ENCODE measurements at places on chromosomes 13 and 19. TPM values are rescaled to one million over a fixed set of nuclear protein-coding genes. Genes with fewer than 3 reads are reported as not detected.

The SMIM44 gene
- not detected for total RNA-seq

The SARS2 gene
- total RNA-seq, result 16.2 TPM

DNA sequence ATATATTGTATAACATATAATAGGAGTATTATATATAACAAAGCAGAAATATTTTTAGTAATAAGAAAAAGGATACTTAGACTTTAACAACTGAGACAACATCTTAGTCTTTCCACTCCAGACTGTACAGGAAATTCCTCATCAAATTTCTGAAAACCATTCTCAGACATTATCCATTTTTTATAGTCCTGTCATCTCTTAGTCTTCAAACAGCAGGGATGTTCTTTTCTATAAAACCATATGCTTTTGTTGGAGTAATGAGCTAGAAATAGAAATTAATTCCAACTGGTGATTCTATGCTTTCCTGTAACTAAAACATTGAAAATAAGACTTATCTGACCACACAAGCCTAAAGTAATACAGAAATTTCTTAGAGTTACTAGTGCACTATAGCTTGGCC is 82.2 kb upstream of the CSNK1A1L start:
- H3K27me3 ChIP-seq, result no peaks in the 10 kb centered on the region
- no peak overlapping the region for H3K4me3 ChIP-seq
- no peaks in the 10 kb centered on the region for H3K4me1 ChIP-seq
- no peak overlapping the region for H3K27ac ChIP-seq
- H3K36me3 ChIP-seq, result no peaks in the 10 kb centered on the region

- no peak overlapping the region for H3K4me3 ChIP-seq
- no peak overlapping the region for H3K27ac ChIP-seq
- no peaks in the 10 kb centered on the region for H3K27me3 ChIP-seq
These were observed 73.7 kb upstream of the SLAIN1 start for GRCh38 chr13:77623806-77624205.

GRCh38 chr19:30263830-30264381 is 108.3 kb upstream of the ZNF536 start:
- no peak overlapping the region for H3K4me3 ChIP-seq
- DNase-seq, result no peak

DNA sequence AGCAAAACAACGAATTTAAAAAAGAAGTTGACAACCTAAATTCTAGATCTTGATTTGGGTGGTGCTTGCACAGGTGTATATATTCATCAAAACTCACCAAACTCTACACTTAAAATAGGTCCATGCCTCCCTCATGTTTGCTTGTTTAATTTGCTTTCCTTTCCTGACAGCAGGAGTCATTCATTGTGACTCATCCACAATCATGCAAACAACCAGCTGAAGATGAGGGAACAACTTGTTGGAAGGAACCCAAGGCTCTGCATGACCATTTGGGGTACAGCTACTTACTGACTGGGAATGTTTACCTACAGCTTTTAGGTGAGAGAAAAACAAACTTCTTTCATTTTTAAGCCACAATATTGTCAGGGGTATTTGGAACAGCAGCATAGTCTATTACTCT is 96.6 kb downstream of the RXFP2 start:
- no peaks in the 10 kb centered on the region for H3K36me3 ChIP-seq
- no peak overlapping the region for H3K4me3 ChIP-seq
- H3K27me3 ChIP-seq, result no peaks in the 10 kb centered on the region

GRCh38 chr19:35309481-35310279 is 17.7 kb downstream of the MAG start:
- peak overlapping the region; percentile 23 for H3K27ac ChIP-seq
- H3K27me3 ChIP-seq, result peaks cover 7% of the 10 kb centered on the region
- H3K36me3 ChIP-seq, result no peaks in the 10 kb centered on the region
- no peak for DNase-seq
- H3K4me1 ChIP-seq, result no peaks in the 10 kb centered on the region
- H3K4me3 ChIP-seq, result no peak overlapping the region

- H3K36me3 ChIP-seq, result no peaks in the 10 kb centered on the region
- H3K27ac ChIP-seq, result no peak overlapping the region
- H3K4me1 ChIP-seq, result peaks cover 3% of the 10 kb centered on the region
- no peak for DNase-seq
- peaks cover 15% of the 10 kb centered on the region for H3K27me3 ChIP-seq
These were observed 65.7 kb downstream of the SPACA7 start for GRCh38 chr13:112441779-112442310.

DNA sequence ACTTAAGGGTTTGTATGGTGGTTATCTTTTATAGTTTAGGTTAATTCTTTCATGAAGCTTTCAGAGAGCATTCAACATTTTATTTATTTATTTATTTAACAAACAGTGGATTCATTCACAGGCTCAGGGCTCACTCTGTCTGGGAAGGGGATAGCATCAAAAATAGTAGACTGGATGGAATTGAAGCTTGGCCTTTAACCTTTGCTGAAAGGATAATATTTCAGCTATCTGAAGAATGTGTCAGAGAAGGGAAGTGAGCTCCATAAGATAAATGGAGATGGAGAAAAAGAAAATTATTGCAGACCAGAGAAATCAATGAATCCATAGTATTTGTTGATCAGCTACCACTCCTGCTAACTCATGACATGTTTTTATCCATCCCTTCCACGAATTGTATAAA is 305.6 kb downstream of the COG6 start:
- H3K36me3 ChIP-seq, result no peaks in the 10 kb centered on the region
- no peak overlapping the region for H3K27ac ChIP-seq
- DNase-seq, result no peak
- H3K4me1 ChIP-seq, result no peaks in the 10 kb centered on the region

GRCh38 chr19:49188626-49189200 is 31.1 kb downstream of the TRPM4 start:
- no peaks in the 10 kb centered on the region for H3K27me3 ChIP-seq
- no peak overlapping the region for H3K27ac ChIP-seq
- no peaks in the 10 kb centered on the region for H3K4me1 ChIP-seq
- H3K4me3 ChIP-seq, result no peak overlapping the region
- no peak for DNase-seq
- H3K36me3 ChIP-seq, result peaks cover 36% of the 10 kb centered on the region

DNA sequence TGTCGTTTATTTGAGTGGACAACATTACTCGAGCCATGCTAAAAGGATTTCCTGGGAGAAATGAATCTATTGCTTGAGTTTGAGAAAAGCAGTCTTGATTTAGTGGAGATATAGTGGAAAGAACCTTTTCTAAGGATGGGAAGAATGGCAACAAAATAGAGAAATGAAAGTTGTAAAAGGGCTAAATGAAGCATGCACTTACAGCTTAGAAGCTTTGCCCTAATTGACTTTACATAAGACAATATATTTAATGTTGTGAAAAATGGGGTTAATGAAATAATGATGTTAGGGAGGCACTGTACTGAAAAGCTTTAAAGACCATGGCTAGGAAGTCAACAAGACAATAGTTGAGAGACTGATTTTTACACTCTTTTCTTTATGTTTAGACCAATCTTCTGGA is 35.4 kb downstream of the SLC10A2 start:
- no peaks in the 10 kb centered on the region for H3K4me1 ChIP-seq
- H3K36me3 ChIP-seq, result no peaks in the 10 kb centered on the region
- H3K4me3 ChIP-seq, result no peak overlapping the region
- no peak overlapping the region for H3K27ac ChIP-seq
- H3K27me3 ChIP-seq, result no peaks in the 10 kb centered on the region

GRCh38 chr13:111632906-111633305 is 312.5 kb downstream of the TEX29 start:
- H3K27ac ChIP-seq, result no peak overlapping the region
- DNase-seq, result no peak
- H3K36me3 ChIP-seq, result no peaks in the 10 kb centered on the region
- no peaks in the 10 kb centered on the region for H3K27me3 ChIP-seq
- no peak overlapping the region for H3K4me3 ChIP-seq
- H3K4me1 ChIP-seq, result no peaks in the 10 kb centered on the region

The SHISA7 gene
- total RNA-seq, result 0.36 TPM

GRCh38 chr19:30073152-30074000 is 131.3 kb downstream of the URI1 start:
- no peaks in the 10 kb centered on the region for H3K27me3 ChIP-seq
- H3K27ac ChIP-seq, result no peak overlapping the region
- DNase-seq, result peak; percentile 55
- no peaks in the 10 kb centered on the region for H3K4me1 ChIP-seq
- no peak overlapping the region for H3K4me3 ChIP-seq

- peaks cover 7% of the 10 kb centered on the region for H3K4me1 ChIP-seq
- H3K4me3 ChIP-seq, result peak overlapping the region; percentile 27
- H3K36me3 ChIP-seq, result no peaks in the 10 kb centered on the region
- peak overlapping the region; percentile 22 for H3K27ac ChIP-seq
- DNase-seq, result no peak
These were observed 420.8 kb upstream of the GPC6 start for GRCh38 chr13:92805766-92806165.

The PSG11 gene
- not detected for total RNA-seq

GRCh38 chr13:59094181-59094580 is 1069.5 kb downstream of the DIAPH3 start:
- H3K4me1 ChIP-seq, result no peaks in the 10 kb centered on the region
- H3K27ac ChIP-seq, result no peak overlapping the region
- no peak overlapping the region for H3K4me3 ChIP-seq
- no peaks in the 10 kb centered on the region for H3K36me3 ChIP-seq

DNA sequence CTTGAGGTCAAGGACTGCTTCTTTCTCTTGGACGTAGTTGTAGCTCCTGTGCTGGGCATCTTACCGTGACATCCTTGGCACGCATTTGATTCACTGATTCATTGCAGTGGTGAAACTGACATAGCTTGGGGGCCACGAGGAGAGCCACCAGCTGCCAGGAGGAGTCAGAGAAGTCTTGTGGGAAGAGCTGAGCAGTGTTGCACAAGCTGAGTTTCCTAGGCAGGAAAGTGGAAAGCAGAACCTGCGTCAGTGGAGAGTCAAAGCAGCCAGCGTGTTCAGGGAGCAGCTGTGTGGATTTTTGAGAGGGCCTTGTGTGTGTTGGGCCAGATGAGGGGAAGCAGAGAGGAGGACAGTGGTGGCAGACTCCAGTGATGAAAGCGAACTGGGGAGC is 5.3 kb upstream of the GPR183 start:
- no peak overlapping the region for H3K4me3 ChIP-seq
- DNase-seq, result peak; percentile 93
- H3K27ac ChIP-seq, result peak overlapping the region; percentile 37
- H3K36me3 ChIP-seq, result no peaks in the 10 kb centered on the region
- H3K27me3 ChIP-seq, result no peaks in the 10 kb centered on the region

DNA sequence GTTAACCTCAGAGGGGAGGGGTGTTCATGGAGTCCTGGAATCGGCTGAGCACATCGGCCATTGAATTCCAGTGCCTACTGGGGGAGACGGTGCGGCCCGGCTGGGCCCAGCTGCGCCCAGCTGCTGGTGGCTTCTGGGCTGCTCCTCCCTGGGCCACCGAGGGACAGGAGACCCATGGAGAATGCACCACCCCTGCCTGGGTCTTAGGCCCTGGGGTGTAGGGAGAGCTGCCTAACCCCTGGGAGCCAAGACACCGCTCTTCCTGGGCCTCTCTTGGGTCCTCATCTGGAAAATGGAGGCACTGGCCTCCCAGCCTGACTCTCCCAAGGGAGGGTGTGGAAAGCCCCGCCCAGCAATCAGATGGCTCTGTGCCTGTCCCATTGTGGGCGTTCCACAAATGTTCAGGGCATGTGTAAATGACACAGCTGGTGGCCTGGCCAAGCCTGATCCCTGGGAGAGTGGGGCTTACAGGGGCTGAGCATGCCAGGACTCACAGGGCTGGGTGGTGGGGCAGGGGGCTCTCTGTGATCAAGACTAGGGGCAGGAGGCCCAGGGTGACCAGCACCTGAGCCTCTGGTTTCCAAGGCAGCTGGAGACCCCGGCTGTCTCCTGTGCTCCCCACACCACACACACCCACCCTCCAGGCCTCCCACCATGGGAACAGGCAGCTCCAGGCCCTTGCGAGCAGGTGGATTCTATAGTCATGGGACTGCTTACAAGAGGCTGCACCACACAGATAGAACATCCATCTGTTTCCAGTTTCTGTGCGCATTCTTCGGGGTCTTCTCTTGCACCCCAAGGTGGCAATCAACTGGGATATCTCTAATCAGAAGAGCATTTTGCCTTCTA is 150.9 kb downstream of the URI1 start:
- H3K4me1 ChIP-seq, result no peaks in the 10 kb centered on the region
- no peak for DNase-seq
- H3K4me3 ChIP-seq, result no peak overlapping the region
- no peaks in the 10 kb centered on the region for H3K36me3 ChIP-seq
- no peak overlapping the region for H3K27ac ChIP-seq
- no peaks in the 10 kb centered on the region for H3K27me3 ChIP-seq

The NLRP11 gene
- not detected for total RNA-seq

DNA sequence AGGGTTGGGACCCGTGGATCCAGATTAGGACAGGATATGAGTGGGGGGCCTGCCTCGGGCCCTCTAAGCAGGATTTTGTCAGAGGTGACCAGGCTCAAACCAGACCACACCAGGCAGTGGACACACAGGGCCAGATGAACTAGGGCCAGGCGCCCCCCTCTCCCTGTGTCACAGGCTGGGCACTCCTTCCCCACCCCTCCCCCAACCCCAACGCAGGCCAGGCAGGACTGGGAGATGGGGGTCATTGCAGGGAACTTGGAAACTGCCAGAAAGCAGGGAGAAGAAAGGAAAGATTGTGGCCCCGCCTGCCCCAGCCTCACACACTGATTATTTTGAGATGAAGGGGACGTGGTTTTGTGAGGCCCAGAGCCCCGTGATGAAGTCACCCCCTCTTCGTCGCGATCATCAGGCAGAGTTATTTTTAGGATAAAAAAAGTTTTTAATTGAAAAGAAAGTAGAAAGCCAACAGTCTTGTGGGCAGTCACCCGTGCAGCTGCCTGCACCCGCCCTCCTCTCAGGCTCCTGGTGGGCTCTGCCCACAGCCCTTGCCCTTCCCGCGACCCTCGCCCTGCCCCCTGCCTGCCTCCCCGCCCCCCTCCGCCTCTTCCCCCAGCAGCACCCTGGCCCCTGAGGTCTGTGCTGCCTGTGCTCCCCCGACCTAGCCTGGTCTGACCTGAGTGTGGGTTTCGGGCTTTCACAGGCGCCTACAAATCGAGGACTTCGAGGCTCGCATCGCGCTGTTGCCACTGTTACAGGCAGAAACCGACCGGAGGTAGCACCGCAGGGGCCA is 1.9 kb upstream of the YJEFN3 start:
- H3K4me1 ChIP-seq, result peaks cover 17% of the 10 kb centered on the region
- peaks cover 47% of the 10 kb centered on the region for H3K36me3 ChIP-seq
- no peaks in the 10 kb centered on the region for H3K27me3 ChIP-seq
- H3K4me3 ChIP-seq, result no peak overlapping the region
- no peak for DNase-seq

The HOOK2 gene
- 10.2 TPM for total RNA-seq

DNA sequence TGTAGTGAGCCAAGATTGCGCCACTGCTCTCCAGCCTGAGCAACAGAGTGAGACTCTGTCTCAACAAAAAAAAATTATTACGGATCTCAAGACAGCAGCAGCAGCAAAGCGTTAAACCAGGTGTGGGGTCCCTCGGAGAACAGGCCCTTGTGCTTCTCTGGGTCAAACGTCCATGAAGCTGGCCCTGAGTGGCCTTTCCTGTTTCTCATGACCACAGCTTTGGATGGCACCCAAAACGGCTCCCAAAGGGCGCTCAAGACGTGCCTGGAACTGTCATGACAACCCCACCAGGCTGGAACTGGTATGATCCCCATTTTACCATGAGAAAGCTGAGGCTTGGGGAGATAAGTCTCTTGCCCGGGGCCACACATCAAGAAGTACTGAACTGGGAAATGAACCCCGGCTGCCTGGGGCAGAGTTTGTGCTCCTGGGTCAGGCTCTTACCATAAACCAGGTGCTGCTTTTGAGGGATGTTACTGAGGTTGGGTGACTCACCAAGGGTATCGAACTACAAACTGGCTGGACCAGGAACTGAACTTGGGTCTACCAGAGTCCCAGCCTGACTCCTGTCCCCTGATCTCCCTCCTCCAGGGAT is 11.6 kb upstream of the SAMD1 start:
- H3K4me3 ChIP-seq, result no peak overlapping the region
- H3K36me3 ChIP-seq, result peaks cover 58% of the 10 kb centered on the region
- H3K27me3 ChIP-seq, result no peaks in the 10 kb centered on the region
- no peak for DNase-seq
- no peak overlapping the region for H3K27ac ChIP-seq

Measured in sigmoid colon (tissue), 7 donors.